ENCODE measurements at places on chromosomes 1 and 21. TPM values are rescaled to one million over a fixed set of nuclear protein-coding genes. Genes with fewer than 3 reads are reported as not detected.

S100A7A gene
- total RNA-seq = not detected

DNA sequence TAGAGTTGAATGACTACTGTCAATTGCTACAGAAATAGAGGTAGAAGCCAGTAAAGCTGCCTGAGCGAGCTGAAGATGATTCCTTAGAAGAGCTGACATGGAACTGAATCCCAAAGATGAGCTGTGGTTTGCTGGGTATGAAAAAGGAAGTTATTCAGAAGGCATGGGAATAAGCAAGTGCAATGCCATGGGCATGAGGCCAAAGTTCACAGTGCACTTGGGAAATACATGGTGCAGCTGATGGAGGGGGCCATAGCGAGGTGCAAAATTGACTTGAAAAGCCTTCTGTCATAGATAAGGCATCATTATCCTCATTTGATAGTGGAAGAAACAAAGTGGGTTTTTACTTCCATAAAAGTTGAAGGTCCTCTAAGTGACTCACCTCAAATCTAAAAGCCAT is 88.6 kb downstream of the NEK7 start:
- DNase-seq = no peak

PTCH2 gene
- total RNA-seq = 1.5 TPM

GRCh38 chr1:202825748-202826147 is 15.0 kb downstream of the PCAT6 start:
- DNase-seq = no peak

SPTA1 gene
- not detected for total RNA-seq

DNA sequence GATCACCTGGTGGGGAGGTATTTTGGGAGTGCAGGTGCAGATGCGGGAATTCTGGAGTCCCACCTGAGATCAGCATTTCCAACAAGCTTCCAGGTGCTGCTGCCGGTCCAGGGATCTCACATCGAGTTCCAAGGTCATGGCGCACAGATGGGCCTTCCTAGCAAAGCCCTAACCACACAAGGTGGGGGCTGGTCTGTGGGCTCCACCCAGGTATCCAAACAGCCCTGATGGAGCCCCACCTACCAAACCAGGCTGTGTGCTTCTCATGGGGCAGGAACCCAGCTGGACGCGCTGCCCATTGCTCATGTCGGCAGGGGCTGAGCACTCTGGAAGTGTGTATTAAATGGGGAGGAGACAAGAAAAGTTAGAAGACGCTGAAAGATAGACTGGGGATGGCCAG is 35.0 kb upstream of the TMEM51 start:
- no peak for DNase-seq

DNA sequence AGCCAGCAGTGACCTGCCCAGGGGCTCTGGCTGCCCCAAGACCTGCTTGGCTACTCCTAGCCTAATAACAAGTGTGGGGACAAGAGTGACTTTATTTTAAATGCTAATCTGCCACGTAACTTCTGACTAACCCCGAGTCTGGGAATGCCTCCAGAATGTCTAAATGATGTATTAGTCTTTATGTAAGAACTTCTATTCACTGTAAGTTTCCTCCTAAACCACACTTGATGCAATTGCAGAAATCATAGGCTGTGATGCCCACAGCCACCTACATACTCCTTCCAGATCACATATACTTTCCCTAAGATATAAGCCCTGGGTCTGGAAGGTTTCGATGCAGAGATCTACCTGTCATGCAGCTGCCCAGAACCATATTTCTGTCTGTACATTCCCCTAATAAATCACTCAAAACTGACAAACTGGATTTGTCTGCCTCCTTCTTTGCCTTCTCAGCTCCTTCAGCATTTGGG is 5.9 kb upstream of the VPS45 start:
- no peak for DNase-seq

C1orf116 gene
- total RNA-seq = 45.7 TPM

- no peak for DNase-seq
These were observed 116.3 kb downstream of the DHRS3 start for GRCh38 chr1:12501661-12502060.

DNA sequence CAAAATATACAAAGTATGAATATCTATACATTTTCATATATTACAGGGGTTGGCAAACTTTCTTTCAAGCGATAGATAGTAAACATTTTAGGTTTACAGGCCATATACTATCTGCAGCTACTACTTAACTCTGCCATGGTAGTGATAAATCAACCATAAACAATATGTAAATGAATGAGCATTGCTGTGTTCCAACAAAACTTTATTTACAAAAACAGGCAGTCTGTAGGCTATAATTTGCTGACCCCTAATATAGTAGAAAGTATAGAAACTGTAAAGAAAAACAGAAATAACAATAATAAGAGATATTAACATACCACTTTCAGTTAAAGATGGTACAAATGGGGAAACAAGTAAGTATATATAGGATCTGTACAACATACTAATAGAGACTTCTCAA is 58.1 kb downstream of the COLGALT2 start:
- DNase-seq = no peak

SLAMF9 gene
- not detected for total RNA-seq

- no peak for DNase-seq
These were observed 12.2 kb downstream of the ADSS2 start for GRCh38 chr1:244439391-244440032.

DNA sequence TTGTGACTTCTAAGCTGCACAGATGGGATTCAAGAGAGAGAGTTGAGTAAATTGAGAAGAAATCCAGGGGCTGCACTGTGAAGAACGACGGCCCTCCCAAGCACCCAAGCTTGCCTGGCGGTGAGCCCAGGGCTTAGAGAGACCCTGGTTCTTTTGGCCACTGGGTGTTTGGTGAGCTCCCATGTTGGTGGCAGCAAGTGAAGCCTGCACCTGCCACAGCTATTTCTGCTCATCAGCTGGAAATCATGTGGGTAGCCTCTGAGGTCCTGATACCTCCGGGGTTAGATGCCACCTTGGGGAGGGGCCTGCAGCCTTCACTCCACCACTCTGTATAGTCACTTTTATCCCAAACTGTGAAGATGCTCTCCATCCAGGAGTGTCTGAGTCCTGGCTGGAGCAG is 6.2 kb upstream of the BTG2 start:
- no peak for DNase-seq

DNA sequence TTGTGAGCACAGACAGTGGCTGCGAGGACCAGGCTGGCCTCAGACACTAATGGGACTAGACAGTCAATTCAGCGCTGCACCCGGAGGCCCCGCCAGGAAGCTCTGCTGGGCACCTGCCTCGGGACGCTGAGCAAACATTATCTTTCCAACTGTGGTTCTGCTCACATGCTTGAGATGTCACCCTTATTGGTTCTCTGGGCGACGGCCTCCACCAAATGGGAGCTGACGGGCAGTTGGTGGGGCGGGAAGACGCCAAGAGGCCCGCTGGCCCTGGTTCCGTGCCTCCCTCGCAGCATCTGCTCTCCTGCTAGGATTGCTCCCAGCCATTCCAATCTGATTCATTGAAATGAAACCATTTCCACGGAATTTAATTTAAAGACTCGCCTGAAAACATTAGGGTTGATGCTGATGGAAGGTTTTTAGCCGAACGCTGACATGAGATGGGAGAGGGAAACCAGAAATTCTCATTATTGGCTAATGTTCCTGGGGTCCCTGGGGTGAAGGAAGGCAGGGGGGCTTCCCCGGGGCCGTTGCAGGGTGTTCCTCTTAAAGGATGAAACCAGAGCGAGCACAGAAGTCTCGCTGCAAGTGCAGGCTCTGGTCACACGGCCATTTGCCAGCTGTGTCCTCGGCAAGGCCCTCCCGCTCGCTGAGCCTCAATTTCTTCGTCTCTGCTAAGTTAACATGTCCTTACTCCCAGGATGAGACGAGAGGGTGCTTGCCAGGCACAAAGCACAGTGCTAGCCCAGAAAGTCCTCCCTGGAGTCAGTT is 512.2 kb downstream of the NPHP4 start:
- DNase-seq = no peak

DNA sequence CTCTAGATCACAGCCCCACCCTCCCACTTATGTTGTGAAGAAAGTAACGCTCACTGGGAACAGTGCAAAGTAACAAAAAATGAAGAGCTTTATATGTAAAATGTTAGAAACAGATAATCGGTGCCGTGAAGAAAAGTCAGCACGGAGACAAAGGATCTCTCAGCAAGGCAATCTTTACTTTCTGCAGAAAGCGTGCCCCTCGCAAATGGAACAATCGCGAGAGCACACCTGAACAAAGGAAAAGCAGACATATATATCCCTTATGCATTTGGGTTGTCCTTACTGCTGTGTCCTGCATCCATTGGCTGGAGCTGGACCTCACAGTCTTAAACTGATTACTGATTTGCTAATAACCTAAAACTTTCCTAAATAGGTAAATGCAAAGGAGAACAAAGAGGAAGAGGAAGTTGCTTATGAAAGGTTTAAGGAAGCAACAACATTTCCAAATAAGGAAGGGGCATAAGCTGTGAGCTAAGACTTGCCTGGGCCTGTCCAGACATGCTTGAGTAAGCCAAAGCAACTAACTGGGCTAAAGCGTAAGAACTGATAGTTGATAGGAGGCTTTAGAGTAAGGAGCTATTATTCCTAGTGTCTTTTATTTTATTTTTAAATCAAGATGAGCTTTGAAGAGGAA is 89.7 kb downstream of the GTF2B start:
- no peak for DNase-seq

HSF2BP gene
- 2.0 TPM for total RNA-seq

FAM3B gene
- total RNA-seq = 116 TPM

GRCh38 chr1:200911361-200911760 is 16.7 kb downstream of the INAVA start:
- DNase-seq = no peak

ELK4 gene
- 88.7 TPM for total RNA-seq

DNA sequence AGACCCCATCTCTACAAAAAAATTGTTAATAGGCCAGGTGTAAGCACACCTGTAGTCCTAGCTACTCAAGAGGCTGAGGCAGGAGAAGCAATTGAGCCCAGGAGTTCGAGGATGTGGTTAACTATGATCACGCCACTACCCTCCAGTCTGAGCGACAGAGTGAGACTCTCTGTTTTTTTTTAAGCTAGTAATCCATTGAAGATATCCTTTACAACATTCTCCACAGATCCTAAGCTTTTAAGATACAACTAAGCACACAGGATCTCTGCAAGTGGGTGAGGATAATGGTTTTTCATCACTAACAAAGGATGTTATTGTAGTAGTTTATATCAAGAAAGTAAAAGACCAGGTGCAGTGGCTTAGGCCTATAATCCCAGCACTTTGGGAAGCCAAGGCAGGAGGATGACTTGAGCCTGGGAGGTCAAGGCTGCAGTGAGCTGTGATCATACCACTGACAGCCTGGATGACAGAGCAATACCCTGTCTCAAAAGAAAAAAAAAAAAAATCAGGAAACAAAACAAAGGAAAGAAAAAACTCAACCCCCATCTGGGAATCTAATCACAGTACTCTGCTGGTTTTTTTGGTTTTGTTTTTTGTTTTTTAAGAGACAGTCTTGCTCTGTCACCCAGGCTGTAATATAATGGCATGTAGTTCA is 166.1 kb downstream of the RERE start:
- no peak for DNase-seq

TNFRSF9 gene
- total RNA-seq = 0.18 TPM

GRCh38 chr1:194535369-194535768 is 1349.0 kb upstream of the B3GALT2 start:
- DNase-seq = no peak

KCNH1 gene
- total RNA-seq = 0.86 TPM

BRDT gene
- total RNA-seq = not detected

DNA sequence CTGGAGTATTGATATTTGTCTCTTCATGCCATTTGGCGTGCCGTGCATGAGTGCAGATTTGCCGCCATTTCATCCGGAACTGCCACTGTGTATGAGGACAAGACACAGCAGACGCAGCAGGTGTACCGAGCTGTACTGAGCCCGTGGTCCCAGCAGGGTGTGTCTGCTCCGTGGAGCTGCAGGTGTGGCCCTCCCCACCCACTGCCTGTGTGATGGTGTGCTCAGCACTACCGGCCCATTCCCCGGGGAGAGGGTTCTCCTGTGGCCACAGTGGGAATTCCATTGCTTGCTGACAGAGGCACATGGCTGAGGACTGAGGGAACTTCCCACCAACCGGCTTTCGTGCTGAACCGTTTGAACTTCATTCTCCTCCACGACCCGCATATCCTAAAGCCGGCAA is 34.3 kb upstream of the COL6A1 start:
- DNase-seq = no peak

SPATA45 gene
- total RNA-seq = not detected

- peak; percentile 95 for DNase-seq
These were observed 6.2 kb downstream of the NECTIN4 start for GRCh38 chr1:161082996-161083747.

PLCH2 gene
- 90.0 TPM for total RNA-seq

DNA sequence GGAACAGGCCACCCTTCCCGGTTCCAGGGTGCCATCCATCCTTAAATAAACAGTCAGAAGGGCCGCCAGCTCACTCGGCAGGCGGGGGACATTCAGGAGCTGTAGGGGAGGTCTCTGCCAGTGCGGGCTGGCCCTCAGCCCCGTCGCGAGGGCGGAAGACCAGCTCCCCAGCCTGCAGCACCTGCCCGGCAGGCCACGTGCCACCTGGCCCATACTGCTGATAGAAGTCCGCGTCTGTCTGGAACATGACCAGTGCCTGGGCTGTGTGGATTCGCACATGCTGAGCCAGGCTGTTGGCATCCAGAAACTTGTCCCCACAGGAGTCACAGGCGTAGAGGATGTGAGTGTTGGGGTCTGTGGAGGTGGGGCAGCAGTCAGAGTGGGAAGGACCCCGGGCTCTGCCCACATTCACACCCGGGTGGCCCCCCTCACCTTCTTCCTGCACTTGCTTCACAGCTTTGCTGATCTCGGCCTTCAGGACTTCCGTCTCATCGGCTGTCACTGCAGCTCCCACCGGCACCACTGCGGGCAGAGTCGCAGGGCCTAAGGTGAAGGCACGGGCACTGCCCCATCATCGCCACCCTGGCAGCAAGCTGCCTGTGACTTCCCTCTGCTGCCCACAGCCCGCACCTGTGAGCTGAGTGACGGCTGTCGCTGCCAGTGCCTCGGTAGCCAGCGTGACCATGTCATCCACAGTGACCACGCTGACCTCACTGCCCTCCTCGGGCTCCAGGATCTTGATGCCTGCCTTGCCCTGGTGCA is 33.8 kb downstream of the ZBTB17 start:
- DNase-seq = peak; percentile 41

GRCh38 chr1:215285013-215285800 is 202.7 kb downstream of the KCNK2 start:
- no peak for DNase-seq

DNA sequence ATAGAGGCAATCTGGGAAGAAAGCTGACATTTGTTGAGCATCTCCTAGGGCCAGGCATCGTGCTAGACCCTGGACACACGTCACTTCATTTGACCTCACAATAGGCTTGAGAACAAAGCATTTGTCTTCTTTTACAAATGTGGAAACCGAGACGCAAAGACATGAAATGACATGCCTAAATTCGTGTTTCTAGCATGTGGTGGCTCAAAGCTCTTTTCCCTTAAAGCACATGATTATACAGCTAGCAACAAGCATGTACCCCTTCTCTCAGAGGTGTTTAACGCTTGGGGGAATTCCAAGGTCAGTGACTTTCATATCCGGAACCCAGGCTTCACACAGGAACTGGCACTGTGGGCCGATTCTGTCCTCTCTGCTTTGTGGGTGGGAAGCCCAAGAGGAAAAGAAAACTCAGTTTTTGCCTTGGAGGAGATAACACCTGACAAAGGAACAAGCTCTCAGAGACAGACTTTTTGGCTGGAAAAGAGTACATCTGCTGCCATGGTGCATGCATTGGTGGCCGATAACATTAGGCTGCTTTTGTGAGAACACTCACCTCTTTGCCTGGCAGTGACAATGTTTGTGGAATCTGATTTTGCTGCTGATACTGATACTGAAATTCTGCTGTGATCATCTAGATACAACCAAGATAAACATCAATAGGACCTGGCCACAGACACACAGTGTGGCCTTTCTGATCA is 15.4 kb upstream of the CD2 start:
- DNase-seq = peak; percentile 42

GRCh38 chr1:215345208-215345607 is 221.9 kb upstream of the KCTD3 start:
- DNase-seq = no peak

Data from ureter (tissue), 1 donor.